ENCODE measurements at places on chromosomes 5 and 9.

- DNase-seq, result no peak
Measured at GRCh38 chr5:55633574-55634208, 78.4 kb downstream of the SLC38A9 start.

GRCh38 chr9:73137914-73138313, 13.8 kb upstream of the ANXA1 start:
- no peak for DNase-seq

DNA sequence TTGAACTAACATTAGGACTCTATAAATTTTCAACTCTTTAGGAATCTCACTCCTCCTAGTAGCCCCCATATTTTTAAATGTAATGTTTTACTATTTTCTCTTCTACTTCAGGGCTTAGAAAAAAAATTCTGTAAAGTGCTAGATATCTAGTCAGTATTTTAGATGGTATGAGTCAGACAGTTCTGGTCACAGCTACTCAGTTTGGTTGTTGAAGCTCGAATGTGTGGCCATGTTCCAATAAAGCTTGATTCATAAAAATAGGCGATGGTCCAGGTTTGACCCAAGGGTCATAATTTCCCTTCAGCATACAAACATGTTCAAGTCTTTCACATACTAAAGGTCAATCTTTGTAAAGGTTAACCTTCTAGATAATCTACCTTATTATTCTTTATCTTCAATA, 566.0 kb upstream of the CDH18 start:
- DNase-seq, result no peak

GRCh38 chr9:26058111-26058895, 380.1 kb upstream of the TUSC1 start:
- DNase-seq, result no peak

DNA sequence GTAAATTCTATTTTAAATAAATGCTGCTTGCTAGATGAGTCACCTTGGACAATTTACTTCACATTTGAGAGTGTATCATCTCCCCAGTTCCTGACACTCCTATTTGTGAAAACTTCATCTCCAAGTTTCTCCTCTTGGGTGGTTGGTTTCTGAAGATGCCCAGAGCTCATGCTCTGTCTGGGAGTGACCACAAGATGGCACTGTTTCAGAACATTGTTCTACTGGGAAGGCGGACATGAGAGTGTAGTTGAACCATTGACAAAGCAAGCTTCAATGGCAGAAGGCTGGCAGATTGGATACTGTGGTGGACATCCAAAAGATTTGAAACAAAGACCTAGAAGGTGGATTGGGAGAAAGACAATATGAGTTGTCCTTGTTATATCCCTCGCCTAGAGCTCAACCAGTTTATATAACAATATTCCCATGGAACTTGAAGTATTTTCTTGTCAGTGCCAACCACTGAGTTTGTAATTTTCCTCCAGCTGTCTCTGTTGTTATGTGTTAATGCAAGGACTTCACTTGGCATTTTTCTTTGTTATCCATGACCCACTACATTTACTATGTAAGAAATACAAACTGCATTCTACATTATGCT, 234.3 kb upstream of the ANKH start:
- DNase-seq, result peak; percentile 63

GRCh38 chr9:92642564-92642963, 27.4 kb downstream of the IPPK start:
- no peak for DNase-seq

- DNase-seq, result no peak
Measured at GRCh38 chr9:111828193-111828592, 33.5 kb upstream of the SHOC1 start.

GRCh38 chr5:54868511-54869483, 116.6 kb downstream of the ESM1 start:
- no peak for DNase-seq

- DNase-seq, result no peak
Measured at GRCh38 chr9:5832071-5832537, 813 bp downstream of the ERMP1 start.

DNA sequence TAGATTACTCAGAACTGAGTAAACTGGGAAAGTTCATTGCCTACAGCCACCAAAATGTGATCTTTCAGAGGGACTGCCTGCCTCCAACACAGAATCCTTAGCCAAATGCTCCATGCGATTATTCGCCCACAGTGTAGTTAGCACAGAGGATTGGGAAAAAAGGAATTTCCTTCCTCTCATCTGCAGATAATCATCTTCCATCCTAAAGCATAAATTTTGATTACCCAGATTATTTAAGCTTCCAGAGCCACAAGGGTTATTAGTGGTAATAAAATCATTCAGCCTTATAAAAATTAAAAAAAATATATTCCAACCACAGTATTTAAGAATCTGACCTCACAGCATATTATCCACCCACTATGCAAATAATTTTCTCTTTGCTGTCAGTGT, 285.3 kb upstream of the GRAMD2B start:
- no peak for DNase-seq

DNA sequence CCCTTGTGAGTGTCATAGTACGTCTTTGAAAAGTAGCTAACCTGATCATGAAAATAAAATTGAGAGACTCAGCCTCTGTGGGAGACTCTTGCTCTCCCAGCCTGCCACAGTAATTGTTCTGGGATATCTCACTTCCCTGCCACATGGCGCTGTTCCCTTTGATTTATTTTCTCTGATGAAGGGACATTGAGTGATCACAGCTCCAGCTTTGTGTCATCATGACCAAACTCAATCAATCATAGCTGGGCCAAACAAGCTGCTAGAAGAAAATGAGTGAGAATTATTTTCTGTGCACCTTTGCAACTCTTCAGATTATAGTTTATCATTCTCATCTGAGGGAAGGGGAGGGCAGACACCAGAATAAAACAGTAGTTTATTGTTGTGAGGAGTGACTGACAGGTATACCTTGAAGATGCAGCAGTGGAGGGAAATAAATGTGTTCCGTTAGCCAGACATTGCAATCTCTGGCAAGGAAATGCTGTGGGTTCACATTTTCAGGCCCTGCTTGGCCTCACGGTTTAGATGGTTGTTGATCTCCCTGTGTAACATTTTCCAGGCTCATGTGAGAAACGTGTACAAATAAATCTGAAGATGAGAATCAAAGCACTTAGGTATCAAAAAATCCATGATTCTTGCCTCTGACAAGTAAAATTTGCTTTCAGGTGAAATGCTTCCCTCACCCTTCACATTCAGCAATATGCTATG, 174.7 kb upstream of the FBXL17 start:
- DNase-seq, result no peak

GRCh38 chr5:32710550-32711361, at the start of gene NPR3:
Gene NPR3, plus strand, starts transcription at chr5:32711321. Its CDS starts 456 bp downstream, at chr5:32711777.
- DNase-seq, result no peak

- DNase-seq, result no peak
Measured at GRCh38 chr5:59729357-59729756, 164.2 kb downstream of the PDE4D start.

DNA sequence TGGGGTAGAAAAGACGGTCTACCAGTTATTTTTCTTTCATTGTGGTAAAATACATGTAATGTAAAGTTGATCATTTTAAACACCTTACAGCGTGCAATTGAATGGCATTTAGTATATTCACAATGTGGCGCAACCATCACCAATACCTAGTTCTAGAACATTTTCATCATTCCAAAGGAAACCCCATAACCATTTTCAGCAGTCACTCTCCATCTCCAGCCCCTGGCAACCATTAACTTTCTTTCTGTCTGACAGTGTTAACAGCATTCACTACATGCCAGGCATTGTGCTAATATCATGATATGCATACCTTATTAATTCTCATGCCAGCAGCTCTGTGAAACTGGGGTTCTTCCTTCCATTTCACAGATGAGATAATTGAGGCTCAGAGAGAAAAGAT, 32.0 kb downstream of the PTGS1 start:
- DNase-seq, result no peak

DNA sequence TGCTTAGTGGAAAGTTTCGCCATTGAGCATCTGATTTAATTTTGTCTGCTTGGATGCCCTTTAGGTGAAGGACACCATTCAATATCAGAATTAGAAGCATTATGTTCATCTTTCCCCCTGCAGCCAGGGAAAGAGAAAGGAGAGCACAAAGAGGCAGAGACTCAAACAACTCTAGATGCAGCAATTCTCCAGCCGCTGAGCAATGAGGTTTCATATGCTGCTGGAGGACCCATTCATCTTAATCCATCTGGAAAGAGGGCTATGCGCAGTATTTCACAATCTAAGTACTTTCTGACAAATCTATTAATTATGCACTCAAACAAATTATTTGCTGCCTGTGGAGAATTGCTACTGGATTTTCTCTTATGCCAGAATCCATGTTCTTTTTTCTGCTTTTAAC, 527.0 kb upstream of the TUSC1 start:
- no peak for DNase-seq

- DNase-seq, result no peak
Measured at GRCh38 chr5:180127682-180128670, 56.4 kb upstream of the RNF130 start.

GRCh38 chr9:110006657-110007056, 201.3 kb downstream of the C9orf152 start:
- DNase-seq, result no peak

GRCh38 chr5:35303152-35303551, 72.9 kb upstream of the PRLR start:
- no peak for DNase-seq

- no peak for DNase-seq
Measured at GRCh38 chr5:142287973-142288313, 36.9 kb downstream of the SPRY4 start.

DNA sequence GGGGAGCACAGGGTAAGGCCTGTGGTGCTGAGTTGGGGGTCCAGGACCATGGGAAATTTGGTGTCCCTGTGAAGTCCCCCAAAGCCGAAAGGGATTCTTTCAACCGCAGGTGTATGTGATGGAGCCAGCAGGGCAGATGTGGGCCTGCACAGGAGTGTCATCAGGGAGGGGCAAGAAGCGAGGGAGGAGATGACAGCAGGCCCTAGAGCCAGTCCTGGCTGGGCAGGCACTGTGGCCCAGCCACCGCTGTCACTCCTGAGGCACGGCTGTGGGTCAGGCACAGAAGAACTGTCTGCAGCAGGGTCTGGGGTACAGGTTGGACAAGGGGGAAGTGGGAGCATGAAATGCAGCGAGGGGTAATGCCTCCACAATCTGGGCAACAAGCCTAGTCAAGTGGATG, 4.8 kb downstream of the HK3 start:
- DNase-seq, result no peak

DNA sequence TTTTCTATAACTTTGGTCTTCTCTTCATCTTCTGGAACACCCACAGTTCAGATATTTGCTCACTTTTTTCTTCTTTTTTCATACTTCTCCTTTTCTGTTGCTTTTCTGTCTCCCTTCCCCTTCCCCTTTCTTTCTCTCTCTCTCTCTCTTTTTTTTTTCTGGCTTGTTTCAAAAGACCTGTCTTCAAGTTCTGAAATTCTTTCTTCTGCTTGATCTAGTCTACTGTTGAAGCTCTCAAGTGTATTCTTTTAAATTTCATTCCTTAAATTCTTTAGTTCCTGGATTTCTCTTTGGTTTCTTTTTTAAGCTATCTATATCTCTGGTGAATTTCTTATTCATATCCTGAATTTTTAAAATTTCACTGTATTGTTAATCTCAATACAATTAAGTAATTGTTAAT, 11.2 kb downstream of the ALG2 start:
- no peak for DNase-seq

DNA sequence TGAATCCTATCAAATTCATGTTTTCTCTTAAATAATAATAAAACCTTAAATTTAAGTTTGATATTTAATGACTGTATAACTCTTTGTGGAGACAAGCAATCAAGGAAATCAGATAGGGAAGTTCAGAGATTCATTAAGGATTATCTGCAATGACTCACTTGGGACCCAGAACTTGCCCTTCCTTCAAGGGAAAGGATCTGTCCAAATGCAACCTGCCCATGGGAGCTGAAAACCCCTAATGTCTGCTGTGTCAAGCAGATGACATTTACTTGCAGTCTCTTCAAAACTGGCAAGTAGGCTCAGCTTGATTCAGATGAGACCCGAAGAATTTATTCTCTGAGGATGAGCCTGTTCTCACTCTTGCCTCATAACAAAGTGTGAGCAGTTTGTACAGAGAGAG, 1577.6 kb downstream of the EFNA5 start:
- no peak for DNase-seq

GRCh38 chr9:15157381-15157780, 149.6 kb downstream of the TTC39B start:
- DNase-seq, result no peak

DNA sequence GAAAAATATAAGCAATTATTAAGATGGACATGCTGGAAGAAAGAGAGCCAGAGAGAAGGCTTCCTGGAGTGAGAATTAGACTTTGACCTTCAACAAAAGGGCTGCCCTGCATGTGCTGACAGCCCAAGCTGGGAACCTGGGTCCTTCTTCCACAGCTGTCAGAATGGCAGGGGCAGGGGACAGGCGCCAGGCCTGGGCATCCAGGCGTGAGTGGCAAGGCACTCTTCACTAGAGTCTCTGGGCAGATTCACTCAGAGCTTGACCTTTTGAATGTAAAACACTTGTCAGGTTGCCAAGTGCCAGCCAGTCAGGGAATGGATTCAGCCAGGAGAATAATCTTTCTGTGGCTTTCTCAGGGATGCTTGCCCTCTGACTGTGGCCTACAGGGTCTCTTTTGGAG, 119.1 kb upstream of the CLINT1 start:
- no peak for DNase-seq

GRCh38 chr9:107868186-107868585, 378.6 kb upstream of the KLF4 start:
- no peak for DNase-seq

DNA sequence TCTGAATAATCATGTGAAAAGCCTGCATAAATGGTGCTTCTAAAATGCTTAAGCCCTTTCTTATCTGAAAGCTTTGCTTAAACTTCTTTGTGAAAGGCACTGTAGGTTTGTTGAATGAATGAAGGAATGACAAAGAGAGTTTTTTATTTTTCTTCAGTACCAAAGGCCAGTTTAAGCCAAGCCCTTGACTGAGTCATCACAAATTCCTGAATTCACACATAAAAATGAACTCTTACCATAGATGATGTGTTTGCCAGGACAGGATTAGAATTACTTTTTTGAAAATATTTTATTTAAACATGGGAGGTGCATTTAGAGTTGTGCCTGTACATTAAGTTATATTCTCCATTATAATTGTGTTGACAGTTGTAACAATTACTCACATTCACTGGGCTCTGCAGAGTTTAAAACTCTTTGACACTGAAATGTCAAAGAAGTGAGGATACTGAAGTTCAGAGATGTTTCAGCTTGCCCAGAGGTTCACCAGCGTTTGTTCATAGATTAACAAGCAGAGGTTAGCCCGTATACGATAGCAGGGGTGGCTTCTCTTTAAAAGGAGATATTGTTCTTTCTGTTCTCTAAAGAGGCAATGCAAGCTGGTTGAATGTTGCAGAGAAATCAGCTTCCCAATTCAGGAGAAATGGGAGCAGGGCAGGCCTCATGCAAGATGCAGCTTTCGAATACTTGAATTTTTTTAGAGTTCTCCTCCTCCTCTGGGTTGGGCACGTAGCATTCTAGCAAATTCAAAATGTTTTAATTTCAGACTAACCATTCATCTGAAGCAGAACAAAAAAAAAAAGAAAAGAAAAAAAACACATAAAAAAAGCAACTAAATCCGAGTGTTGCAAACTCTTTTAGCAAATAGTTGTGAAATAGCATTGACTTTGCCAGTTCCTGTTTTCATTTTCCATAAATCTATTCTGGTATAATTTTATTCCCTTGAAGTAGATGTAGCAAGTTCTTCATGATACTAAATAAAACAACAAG, 358.7 kb upstream of the KLF4 start:
- DNase-seq, result no peak

All from NCI-H1930 (cell line).